ENCODE measurements at places on chromosomes 13 and 19.
A peak's percentile ranks its signal among the peaks of the same experiment; 100 is the strongest.

- DNase-seq: peak; percentile 28
Observed at GRCh38 chr13:32734511-32734910, 148.3 kb downstream of the PDS5B start.

GRCh38 chr13:63704521-63704920, 2288.9 kb upstream of the PCDH20 start:
- DNase-seq: no peak

- DNase-seq: peak; percentile 61
Observed at GRCh38 chr19:44753932-44754749, 5.6 kb downstream of the BCL3 start.

- DNase-seq: no peak
Observed at GRCh38 chr19:31285744-31286143, 63.5 kb downstream of the TSHZ3 start.

GRCh38 chr13:73708393-73708985, 425.7 kb downstream of the KLF12 start:
- peak; percentile 20 for DNase-seq

GRCh38 chr19:16520986-16521624, 21.1 kb downstream of the CHERP start:
- DNase-seq: no peak

- DNase-seq: no peak
Observed at GRCh38 chr19:35437406-35437951, 10.6 kb upstream of the FFAR2 start.

GRCh38 chr19:15141143-15141542, 33.9 kb downstream of the SYDE1 start:
- no peak for DNase-seq

- no peak for DNase-seq
Observed at GRCh38 chr19:13817615-13818371, 22.6 kb downstream of the ZSWIM4 start.

- no peak for DNase-seq
Observed at GRCh38 chr13:97856304-97856675, 97.2 kb upstream of the IPO5 start.

DNA sequence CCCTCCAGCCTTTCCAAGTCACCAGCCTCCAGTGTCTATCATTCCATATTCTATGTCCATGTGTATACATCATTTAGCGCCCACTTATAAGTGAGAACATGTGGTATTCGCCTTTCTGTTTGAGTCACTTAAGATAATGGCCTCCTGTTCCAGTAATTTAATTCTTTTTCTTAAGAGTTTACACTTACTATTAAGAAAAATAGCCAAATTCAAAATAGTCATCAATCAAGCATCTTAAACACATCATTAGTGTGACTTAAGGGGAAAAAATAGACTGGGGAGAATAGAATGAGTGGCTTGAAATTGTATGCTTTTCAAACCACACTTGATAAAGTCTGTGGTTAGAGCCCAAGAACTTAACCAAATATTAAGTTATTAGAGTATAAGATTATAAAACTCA, 248.0 kb downstream of the MAB21L1 start:
- no peak for DNase-seq

GRCh38 chr13:28753208-28753892, 34.6 kb upstream of the SLC46A3 start:
- DNase-seq: peak; percentile 89

- no peak for DNase-seq
Observed at GRCh38 chr13:75318138-75318833, 163.7 kb downstream of the TBC1D4 start.

DNA sequence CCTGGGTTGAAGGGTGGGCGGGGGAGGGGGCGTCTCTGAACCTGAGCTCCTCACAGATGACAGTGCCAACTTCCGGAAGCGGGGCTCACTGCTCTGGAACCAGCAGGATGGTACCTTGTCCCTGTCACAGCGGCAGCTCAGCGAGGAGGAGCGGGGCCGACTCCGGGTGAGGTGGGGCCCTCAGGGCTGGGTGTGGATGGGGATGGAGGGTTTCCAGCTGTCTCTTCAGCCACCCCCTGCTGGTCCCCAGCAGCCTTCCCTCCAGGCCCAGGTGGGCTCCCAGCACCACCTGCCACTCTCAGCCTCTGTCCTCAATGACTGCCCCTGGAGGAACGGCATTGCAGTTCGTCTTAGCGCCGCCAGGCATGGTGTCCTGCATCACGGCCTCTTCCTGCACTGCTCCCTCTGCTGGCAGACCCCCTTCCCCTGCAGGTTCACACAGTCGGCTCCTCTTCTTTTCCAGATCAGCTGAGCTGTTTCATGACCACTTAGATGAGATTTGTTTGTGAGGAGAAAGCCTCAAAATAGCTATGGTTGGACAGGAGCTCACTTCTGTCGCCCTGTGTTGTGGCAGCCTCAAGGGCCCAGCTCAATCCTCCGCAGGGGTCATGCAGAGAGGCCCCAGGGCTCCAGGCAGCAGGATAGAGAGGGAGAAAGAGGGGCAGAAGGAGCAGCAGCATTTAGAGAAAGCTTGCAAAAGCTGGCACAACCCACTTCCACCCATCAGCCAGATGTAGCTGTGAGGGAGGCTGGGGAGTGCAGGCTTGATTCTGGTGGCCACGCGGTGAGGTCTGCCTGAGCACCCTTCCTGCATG, 2.5 kb upstream of the GARIN5A start:
- no peak for DNase-seq

- DNase-seq: no peak
Observed at GRCh38 chr19:44640518-44640917, 3.2 kb upstream of the PVR start.
